ENCODE measurements at places on chromosomes 2 and 18. TPM values are rescaled to one million over a fixed set of nuclear protein-coding genes. Genes with fewer than 3 reads are reported as not detected.

DNA sequence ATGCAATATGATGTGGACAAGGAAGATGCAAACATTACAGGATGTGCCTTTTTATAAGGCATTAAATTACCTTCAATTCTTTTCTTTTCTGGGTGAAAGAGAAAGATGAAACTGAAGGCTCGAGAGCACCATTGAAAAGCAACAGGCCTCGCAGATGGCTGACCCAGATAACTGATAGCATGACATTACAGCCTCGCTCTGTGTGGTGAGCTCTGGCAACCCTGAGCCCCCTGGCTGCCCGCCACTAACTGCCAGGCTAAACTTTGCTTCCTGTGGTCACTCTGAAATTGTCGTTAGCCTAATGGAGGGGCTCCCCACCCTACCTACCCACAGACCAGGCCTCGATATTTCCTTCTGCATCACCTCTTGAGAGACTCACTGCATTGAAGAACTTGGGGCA lies 516.8 kb upstream of the FANCL start:
- no peak for DNase-seq

DNA sequence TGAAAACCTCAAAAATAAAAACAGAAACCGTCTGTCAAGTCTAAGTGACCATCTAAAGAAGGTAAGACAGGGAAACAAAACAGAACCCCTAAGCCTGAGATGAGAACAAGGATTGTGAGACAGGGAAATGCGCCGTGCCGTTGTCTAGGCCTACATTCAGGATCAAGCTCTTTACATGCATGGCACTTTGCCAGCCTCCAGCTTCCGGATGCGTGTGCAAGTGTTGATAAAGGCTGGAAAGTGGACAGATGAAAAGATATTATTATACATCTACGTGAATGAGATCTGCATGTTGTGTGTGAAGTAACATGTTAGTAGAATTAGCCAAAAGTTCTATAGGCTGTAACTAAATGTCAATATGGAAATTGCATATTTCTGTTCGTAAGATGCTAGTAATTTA lies 28.6 kb upstream of the TMEM87B start:
- DNase-seq: no peak

- DNase-seq: no peak
Observed at GRCh38 chr2:236934166-236934565, 151.5 kb upstream of the COPS8 start.

GRCh38 chr2:215371915-215372897 lies 60.3 kb downstream of the ATIC start:
- peak; percentile 53 for DNase-seq

DNA sequence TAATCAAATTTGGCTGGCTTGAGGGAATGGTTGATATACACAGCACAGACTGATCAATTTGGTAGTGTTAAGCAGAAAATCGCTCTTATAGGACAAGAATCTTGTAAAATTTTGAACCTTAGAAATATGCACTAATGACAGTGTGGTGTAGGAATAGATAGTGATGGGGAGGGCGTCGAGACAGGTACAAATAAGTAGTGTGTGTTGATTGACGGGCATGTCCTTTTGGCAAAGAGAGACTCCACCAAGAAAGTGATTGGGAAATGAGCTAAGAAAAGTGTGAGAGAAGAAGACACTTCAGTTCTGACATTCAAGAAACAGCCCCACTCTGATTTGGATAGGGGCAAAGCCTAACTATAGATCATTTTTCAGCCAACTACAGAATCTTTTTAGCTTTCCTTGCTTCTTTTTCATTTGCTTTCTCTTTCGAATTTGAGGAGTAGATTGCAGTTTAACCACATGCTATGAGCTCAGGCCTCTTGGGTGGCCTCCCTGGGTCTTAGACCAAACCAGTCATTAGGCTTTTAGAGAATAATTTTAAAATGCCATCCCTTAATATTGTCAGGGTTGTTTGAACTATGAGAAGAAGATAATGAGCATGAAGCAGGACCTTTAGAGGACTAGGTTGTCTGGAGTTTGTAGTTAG lies 127.1 kb downstream of the CERS6 start:
- peak; percentile 68 for DNase-seq

C1D gene
- 48.3 TPM for total RNA-seq

Measured in GM23248 (cell line).